ENCODE measurements at places on chromosomes 3 and 15.

DNA sequence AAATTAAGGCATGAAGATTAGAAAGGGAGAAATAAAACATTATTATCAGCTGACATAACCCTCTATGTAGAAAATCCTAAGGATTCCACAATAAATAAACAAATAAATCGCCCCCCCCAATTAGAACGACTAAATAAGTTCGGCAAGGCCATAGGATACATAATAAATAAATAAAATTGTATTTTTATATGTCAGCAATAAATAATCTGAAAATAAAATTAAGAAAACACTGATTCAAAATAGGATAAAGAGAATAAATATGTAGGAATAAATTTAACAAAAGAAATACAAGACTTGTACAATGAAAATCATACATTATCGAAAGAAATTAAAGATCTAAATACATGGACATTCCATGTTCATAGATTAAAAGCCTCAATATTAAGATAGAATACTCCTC is 5.1 kb downstream of the TTC23 start:
- DNase-seq = no peak

- DNase-seq = no peak
Observed at GRCh38 chr15:30675126-30675525, 49.2 kb downstream of the ARHGAP11B start.

- no peak for DNase-seq
Observed at GRCh38 chr3:107806536-107806935, 283.8 kb downstream of the BBX start.

GRCh38 chr3:194189243-194189791 is 53.4 kb downstream of the HES1 start:
- no peak for DNase-seq

- DNase-seq = no peak
Observed at GRCh38 chr15:45180648-45181436, 6.9 kb downstream of the SHF start.
